ENCODE measurements at places on chromosomes 4 and X.

DNA sequence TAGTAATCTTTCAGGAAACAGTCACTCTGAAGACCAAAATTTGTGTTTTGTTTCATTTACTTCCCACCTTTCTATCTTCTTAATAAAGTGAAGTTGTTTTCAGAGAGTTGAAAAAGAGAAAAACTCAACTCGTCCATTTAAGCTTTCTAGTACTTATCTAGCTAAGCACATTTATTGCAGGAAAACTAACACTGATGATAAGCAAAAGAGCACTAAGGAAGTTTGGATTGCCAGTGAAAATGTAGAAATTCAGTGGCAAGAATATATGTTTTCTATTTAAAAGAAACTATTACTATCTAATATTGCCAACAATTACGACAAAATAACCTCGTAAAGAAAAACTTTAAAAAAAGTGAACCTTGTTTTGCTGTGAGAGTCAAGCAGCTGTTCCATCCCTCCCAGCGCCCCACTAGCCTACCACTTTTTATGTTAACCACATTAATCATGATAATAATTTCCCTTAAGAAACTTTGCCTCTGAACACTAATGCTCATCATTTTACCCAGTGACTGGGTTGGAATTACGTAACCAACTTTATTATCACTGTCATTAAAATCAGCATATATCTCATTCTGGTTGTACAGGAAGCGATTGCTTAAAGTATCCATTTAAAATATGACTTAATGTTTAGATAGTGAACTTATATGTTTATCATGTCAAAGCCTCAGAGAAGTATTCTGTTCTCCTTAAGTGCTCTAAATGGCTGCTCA, 24.8 kb downstream of the SPRY1 start:
- no peak for DNase-seq

DNA sequence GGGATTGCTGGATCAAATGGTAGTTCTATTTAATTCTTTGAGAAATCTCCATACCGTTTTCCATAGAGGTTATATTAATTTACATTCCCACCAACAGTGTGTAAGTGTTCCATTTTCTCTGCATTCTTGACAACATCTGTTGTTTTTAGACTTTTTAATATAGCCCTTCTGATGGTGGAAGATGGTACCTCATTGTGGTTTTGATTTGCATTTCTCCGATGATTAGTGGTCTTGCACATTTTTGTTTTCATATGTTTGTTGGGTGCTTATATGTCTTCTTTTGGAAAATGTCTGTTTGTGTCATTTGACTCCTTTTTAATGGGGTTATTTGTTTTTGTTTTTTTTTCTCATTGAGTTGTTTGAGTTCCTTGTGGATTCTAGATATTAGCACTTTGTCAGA, 75.3 kb upstream of the PUDP start:
- no peak for DNase-seq

GRCh38 chr4:156764145-156764544, 207.5 kb downstream of the PDGFC start:
- DNase-seq = no peak

DNA sequence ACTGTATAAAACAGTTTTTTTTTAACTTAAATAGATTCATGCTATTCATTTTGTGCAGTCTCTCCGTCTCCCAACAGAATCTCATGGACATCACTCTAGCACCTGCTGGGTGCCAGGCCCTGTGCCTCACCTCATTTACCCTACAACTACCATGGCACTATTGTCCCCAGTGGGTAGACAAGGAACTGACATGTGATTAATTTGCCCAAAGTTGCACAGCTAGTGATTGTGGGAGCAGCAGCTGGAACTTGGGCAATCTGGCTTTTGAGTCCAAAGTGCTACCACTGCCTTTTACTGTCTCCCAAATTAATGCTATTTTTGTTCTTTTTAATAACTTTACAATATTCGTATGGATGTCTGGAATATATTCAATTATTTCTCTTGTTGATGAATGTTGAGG, 11.2 kb upstream of the PGRMC2 start:
- DNase-seq = no peak

DNA sequence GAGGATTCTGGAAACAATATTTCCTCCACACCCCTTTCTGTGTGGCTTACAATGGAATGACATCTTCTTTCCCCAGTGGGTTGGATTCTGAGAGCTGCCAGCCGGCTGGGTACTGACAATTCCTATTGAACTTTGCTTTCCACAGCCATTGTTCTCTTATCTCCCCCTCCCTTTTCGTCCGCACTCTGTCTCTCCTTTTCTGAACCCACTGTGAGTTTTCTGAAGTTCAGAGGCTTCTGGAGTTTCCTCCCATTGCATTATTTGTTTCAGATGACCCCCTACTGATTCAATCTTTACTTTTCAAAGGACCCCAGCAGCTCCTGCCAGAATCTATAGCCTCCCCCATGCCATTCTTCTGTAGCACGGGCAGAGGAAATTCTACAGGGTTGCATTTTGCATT, 10.4 kb downstream of the SMPX start:
- no peak for DNase-seq

Measured in effector memory CD8-positive, alpha-beta T cell (primary cell).